ENCODE measurements at places on chromosomes 6 and 20.

GRCh38 chr6:124970763-124971162 is 8.5 kb downstream of the RNF217 start:
- DNase-seq = no peak

GRCh38 chr6:57421503-57421902 is 104.1 kb downstream of the PRIM2 start:
- DNase-seq = no peak

DNA sequence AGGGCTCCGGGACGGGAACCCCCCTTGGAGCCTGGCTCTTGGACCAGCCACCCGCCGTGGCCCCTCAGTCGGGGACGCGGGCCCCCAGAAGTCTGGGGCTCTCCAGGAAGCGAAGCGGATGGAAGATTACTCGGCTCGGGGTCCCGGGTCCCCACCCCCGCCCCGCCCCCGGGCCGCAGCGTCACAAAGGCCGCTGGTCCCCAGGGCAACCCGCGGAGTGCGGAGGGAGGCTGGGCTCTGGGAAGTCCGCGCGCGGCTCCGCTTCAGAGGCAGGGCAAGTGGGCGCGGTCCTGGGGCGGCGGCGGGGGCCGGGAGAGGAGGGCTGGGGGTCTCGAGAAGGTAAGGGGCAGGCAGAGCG is at the start of gene FNDC11:
Gene FNDC11 (plus strand): TSS at position 227 of the 358 bp plus-strand sequence. CDS start 1,505 bp downstream, outside the sequence.
- no peak for DNase-seq

GRCh38 chr6:63269470-63269869 is 50.3 kb downstream of the LGSN start:
- no peak for DNase-seq

DNA sequence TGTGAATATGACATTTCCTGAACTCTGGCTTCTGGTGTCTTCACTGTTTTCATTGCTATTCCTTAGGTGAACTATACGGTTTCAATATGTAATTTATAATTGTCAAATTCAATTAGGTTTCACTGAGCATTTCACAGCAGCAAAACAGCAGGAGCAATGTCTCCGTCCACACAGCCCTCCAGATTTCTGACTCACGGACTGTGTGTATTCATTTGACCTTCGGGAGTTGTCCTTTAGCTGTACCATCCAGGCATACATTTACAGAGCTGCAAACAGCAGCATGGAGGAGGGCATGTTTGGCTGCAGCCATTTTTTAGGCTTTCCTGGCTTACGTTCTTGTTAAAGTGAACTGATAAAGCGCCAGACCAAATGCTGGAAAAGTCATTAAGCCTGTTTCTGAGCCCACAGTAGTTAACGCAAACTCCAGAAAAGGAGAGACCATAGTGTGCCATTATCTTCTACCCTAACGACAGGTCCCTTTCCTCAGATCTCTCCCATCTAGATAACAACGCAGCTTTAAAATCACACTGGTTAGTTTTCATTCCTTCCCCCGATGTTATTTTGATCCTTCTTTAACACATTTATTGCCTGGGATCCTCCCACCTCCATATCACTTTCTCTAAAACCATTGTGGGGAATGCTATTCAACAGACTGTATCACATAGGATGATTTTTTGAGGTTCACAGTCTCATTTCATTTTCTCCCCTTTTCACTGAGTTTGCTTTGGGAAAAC is 18.3 kb downstream of the FOXC1 start:
- DNase-seq = no peak

GRCh38 chr6:28712982-28713381 is 187.3 kb downstream of the GPX5 start:
- no peak for DNase-seq

DNA sequence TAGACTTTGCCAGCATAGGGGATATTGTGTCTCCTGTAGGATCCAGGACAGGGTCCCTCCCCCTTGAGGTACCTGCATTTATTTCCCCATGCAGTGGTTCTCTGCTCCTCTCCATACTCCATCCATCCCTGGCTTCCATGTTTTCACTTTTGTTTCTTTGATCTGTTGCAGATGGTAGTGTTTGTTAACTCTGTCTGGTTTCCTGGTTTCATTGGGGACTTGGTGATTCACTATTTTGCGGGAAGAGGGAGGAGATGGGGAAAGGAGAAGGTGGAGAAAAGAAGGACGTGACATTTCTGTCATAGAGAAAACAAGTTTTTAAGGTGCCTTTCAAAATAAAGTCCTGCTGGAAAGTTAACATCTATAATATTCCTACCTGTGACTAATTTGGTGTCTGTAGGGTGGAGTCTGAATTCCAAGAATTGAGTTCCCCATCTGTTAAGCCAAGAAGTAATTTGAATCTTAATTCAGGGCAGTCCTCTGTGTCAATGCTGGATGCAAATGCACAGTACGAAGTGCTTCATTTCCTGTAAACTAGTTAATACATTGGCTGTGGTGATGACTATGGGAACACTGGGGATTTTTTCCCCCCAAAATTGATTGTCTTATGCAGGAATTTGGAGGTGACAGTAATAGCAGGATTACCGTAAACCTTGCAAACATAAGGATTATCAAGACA is 6.9 kb upstream of the RNF144B start:
- DNase-seq = no peak

DNA sequence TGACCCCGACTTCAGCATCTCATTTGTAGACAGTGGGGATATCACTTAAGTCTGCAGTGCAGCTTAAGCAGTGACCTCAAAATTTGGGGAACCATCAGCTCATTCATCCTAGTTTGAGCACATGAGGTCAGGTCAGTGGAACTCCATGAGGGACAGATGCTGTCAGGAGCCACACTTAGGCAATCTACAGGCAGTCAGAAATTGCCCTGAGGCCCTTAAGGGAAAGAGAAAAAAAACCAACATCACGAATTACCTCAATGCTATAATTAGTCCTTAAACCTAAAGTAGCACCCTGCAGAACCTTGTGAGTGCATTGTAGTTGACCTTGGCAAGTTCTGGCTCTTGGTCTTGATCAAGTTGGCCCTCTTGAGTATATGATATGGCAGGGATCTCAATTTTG is 21.1 kb downstream of the TMEM74B start:
- DNase-seq = no peak

- DNase-seq = no peak
These were observed 17.9 kb downstream of the MDGA1 start for GRCh38 chr6:37679539-37680476.

- no peak for DNase-seq
These were observed 357.1 kb upstream of the POU3F2 start for GRCh38 chr6:98477231-98477630.

DNA sequence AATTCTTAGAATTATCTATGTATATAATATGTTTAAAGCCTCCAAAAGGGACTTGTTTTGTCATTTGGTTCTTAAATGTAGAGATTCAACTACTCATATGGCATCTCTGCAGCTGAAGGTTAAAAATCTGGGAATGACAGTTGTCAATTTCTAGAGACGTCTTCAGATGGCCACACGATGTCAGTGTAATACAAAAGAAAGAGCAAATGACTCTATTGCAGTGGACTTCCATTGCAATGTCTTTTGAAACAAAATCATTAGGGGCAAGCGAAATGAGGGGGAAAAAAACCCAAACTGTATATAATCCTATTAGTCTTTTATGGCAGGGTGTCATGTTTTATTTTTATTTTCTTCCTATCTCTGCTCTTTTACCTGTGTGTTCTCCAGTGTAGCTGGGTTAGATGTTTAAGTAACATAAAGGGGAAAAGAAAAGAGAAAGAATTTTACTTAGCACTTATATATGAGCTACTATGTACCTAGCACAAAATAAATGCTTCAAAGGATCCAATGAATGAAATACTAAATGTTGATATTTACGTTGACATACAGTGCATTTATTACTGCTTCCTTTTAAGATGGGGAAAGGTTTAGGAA is 26.2 kb downstream of the CCN2 start:
- no peak for DNase-seq

GRCh38 chr6:41182069-41183034 is 18.6 kb downstream of the TREML2 start:
- DNase-seq = no peak

DNA sequence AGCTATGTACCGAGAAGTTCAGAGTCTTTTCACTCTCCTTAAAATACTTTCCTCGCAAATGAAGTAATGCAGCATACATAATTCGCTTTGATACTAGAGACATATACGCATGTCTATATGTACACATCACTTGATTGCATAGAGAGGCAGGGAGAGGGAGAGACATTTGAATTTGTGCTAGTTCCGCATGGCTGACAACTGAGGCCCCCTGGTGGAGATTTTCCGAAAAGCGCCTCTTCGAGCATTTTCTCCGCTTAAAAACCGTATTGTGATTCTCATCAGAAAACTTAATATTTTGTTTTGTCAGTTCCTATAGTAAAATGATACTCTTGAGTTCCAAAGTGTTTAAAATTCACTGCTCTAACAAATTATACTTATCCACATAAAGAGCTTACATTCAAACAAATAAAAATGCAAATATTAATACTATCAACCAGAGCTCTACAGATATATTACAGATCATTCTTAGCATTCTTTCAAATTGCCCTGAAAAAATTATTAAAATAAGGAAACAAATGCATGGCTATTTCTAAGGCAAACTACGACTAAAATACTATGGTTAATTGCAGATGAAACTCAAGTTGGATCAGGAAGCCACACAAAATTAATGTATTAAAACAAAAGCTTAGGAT is 637 bp downstream of the MYLK4 start:
- peak; percentile 25 for DNase-seq

DNA sequence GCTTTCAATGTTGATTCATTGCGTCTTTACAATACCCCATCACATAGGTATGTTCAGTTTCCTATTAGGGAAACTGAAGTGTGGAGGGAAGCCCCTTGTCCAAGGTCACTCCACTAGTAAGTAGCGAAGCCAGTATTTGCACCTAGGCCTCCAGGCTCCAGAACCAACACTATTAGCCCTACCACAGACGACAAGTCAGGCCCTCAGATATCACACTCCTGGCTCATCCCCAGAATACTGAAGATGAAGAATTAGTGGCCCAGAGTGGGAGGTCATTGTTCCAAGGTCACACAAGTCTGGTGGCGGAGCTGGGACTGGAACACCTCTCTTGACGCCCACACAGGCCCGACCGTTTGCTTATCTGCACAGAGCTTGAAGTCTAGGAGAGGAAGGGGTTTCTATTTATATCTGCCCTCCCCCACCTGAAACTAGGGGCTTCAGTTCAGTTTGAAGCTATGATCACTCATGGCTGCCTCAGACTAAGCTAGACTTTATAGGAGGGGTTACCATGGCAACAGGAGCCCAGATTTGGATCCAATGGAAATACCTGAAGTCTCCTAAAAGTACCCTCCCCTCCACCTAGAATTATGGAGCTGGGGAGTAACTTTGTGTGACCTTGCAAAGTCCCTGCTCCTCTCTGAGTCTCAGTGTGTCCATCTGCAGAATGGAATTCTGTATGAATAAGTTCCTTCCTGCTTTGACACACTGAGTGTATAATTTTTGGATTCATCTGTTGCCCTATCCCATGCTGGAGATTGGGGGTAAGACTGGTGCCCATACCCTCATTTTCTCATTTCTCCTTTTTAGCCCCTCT is 2.2 kb downstream of the SNTA1 start:
- no peak for DNase-seq

DNA sequence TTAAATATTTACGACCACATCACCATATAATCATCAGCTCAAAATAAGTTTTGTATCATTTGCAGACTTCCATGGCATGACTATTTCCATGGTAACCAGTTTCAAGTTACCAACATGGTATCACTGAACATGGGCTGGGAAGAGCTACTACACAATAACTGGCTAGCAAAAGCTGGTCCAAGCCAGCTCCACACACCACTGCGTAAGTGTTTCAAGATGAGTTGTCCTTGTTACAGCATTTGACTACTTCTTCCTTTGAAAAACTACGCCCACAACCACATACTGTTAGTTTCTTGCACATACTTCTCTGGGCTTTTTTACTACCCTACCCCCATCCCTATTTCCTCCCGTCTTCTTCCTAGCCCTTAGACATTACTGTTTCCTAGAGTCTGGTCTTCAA is 8.5 kb downstream of the CD164 start:
- DNase-seq = peak; percentile 32

GRCh38 chr6:136920671-136921380 is 1.3 kb upstream of the SLC35D3 start:
- DNase-seq = no peak

DNA sequence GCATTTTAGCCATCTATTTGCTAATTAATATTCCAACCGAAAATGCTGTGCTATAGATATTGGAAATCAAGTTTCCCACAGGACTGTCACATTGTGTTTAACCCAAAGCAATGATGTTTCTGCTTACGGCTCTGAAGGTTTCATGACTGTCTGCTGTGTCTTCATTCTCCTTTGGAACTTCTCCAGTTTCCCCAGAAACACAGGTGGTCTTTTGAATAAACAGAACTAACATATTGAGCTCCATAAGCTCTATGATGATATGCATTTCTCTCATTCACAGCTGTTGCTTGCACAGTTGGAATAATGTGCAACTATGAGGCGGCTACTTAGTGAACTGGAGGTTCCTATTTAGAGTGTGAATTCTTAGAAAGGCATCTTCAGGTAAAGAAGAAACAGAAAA is 266.0 kb upstream of the ID4 start:
- DNase-seq = no peak

- DNase-seq = no peak
These were observed 793.9 kb upstream of the EPHA7 start for GRCh38 chr6:94213226-94213625.

DNA sequence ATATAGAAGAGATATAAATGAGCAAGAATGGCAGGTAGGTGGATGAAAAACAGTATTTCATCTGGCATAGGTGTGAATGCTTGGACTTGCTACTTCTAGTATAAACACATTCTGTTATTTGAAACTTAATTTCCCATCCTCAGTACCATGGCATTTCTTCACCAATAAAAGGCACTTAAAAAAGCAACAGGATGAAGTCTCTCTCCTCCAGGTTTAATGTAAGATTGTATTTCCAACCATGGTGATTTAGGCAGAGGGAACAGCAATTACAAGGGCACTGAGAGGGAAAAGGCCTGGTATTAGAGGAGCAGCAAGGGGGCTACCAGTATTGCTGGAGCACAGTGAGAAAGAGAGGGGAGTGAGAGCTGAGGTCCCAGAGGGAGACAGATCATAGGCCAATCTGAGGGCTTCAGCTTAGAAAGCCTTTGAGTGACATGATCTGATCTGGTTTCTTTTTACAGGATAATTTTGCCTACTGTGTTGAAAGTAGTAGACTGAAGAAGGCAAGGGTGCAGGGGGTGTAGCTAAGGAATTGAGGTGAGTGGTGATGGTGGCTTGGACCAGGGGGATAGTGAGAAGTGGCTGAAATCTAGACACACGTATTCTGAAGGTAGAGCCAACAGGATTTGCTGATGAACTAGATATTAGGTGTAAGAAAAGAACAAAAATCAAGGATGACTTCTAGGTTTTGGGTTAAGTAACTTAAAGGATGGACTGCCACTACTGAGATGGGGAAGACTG is 67.8 kb upstream of the SMIM29 start:
- no peak for DNase-seq

DNA sequence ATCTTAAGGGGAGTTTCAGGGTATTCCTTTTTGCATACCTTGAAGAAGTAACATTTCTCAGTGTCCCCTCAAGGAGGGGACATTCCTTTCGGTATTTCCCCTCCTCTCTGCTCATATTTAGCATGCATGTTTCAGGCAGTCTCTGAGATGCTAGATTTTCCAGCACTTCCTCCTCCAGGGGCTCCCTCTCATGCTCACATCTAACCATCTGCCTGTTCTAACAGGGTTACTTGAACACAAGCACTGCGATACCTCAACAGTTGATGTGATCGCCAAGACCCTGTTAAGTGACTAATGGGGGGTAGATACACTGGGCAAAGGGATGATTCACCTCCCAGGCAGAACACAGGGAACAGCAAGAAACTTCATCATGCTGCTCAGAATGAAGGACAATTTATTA is 12.9 kb upstream of the MCM3 start:
- no peak for DNase-seq
